COR-L47 (cell line): ENCODE measurements at places on chromosomes 4 and X.

- DNase-seq, result no peak
Measured at GRCh38 chr4:130043732-130044160, 947.8 kb downstream of the C4orf33 start.

DNA sequence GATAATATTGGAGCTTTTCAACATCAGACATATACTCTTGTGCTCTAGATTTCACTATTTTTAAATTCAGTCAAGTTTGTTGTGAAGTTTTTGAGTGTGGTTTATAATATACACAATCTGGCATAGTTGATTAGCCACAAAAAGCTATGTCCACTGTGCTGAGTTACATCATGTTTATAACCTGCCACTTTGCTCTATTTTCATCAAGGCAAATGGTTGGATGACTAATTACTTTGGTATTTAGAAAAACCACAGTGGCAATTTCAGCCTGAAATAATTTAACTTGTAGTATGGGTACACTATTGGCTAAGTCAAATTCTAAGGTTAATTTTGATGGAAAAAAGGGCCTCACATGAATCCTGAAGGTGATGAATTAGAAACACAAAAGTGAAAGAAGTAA, 262.6 kb downstream of the C4orf33 start:
- no peak for DNase-seq

- DNase-seq, result no peak
Measured at GRCh38 chrX:30635630-30636029, 17.6 kb upstream of the GK start.

- no peak for DNase-seq
Measured at GRCh38 chrX:63664083-63664482, 120.9 kb downstream of the ARHGEF9 start.

DNA sequence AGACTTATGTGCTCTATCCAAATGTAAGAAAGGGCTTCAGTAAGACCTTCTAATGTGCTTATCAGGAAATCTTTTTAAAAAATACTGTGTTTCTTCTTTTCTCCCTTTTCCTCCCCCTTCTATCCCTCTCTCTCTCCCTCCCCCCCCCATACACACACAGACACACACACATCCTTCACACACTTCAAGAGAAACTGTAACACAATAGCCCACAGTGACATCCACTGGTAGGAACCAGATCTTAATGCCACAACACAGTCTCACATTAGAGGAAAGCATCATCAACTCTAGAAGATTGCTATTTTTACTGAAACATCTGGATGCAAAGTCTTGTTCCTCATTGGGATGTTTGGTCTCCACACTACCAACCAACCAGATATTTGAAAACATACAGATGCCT, 4.6 kb downstream of the PCDH19 start:
- no peak for DNase-seq
